ENCODE measurements at places on chromosomes 7 and 10.

GRCh38 chr7:155808549-155809331 is 3.5 kb downstream of the SHH start:
- no peak for DNase-seq

DNA sequence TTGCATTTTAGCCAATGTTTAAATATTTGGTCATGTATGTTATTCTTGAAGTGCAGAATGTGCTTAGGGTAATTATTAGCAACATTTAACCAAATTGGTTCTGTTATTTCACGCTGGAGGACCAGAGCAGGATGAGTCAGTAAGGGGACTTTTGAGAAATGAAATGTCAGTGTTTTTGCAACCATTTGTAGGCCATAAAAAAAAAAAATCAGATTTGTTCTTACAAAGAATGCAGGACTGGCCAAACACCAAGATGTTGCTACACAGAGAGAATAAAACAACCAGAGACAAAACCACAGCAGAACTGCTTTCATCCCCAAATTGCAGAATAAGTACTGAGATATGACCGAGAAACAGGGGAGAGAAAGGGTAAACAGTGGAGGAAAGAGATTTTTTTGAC is 62.1 kb downstream of the TPST1 start:
- DNase-seq, result no peak

DNA sequence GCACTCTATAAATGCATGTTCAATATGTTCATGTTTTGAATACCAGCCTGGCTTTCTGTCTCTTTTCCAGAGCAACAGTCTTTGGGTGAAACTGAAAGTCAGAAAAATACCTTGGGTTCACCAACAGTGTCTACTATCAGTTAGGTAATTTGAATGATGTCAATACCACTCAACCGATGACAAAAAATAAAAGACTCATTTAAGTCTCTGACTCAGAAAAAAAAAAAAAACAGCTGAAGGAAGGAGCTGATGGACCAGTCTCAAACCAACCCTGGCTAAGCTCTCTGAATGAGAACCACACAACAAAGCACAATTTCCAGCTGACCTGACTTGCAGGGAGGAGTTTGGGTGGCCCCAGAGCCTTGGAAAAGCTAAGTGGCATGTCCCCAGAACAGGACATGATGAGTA is 42.5 kb downstream of the ABLIM1 start:
- no peak for DNase-seq

DNA sequence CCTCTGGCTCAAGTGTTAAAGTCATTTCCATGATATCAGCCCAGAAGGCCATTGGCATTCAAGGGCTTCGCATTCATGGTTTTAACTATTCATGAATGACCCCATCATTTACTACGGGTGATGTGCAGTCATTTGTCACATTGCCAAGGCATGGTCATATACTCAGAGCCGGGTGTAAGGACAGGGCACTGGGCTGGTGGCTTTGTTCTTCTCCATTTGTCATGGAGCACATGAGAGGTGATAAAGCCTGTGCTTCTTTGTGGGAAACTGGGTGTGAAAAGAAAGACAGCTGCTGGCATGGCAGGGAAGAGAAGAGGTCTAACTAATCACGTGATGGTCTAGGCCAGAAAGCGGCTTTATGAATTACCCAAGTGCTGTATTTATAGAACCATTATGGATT is 132.2 kb upstream of the PLXNA4 start:
- DNase-seq, result no peak

DNA sequence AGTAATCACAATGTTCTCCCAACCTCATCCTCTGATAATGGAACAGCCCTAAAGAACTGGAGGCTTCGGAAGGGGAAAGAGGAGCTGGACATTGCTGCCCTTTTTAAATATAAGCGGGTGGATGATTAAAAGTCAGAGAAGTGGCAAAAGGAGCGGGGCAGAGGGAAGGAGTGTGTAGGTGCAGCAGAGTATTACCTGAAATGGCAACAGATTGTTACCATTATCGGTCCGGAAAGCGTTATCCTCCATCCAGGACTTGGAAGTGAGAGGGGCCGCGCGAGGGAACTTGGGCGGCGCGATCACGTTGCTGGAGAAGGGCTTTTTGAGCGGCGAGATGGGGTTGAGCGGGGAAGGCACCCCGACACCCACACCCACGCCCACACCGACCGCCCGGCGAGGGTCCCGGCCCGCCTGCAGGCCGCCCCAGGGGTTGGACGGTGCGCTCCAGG is 51.7 kb downstream of the CPEB3 start:
- DNase-seq, result no peak
